ENCODE measurements at places on chromosomes 13 and 19. TPM values are rescaled to one million over a fixed set of nuclear protein-coding genes. Genes with fewer than 3 reads are reported as not detected.

The NUDT19 gene
- 7.2 TPM for total RNA-seq

GRCh38 chr13:98313922-98314292, 136.8 kb upstream of the RNF113B start:
- no peak overlapping the region for H3K4me3 ChIP-seq
- H3K36me3 ChIP-seq, result peaks cover 49% of the 10 kb centered on the region
- H3K27me3 ChIP-seq, result no peaks in the 10 kb centered on the region
- H3K27ac ChIP-seq, result no peak overlapping the region
- peaks cover 25% of the 10 kb centered on the region for H3K4me1 ChIP-seq

The SHISA7 gene
- not detected for total RNA-seq

DNA sequence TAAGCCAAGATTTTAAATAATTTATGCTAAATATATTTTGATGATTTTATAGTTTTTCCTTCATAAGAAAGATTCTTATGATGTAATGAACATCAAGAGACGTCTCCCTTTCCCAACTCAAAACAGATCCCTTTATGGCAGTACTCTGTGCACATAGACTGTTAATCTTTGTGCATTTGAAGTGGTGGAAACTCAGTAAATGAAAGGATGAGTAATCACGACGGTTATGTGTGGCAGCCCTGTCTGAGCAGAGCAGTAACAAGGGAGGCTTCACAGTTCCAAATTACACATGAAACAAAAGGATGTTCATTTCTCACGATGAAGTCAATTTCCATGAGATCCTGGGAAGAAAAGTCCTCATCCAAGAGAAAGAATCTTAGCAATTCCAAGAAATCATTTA, 498.1 kb downstream of the KLF5 start:
- no peaks in the 10 kb centered on the region for H3K4me1 ChIP-seq
- H3K27ac ChIP-seq, result no peak overlapping the region
- DNase-seq, result no peak
- H3K27me3 ChIP-seq, result no peaks in the 10 kb centered on the region
- H3K36me3 ChIP-seq, result no peaks in the 10 kb centered on the region
- H3K4me3 ChIP-seq, result no peak overlapping the region

The FLT3LG gene
- total RNA-seq, result 1.2 TPM

The GPC5 gene
- total RNA-seq, result 0.54 TPM

The ZFP14 gene
- total RNA-seq, result 8.2 TPM

DNA sequence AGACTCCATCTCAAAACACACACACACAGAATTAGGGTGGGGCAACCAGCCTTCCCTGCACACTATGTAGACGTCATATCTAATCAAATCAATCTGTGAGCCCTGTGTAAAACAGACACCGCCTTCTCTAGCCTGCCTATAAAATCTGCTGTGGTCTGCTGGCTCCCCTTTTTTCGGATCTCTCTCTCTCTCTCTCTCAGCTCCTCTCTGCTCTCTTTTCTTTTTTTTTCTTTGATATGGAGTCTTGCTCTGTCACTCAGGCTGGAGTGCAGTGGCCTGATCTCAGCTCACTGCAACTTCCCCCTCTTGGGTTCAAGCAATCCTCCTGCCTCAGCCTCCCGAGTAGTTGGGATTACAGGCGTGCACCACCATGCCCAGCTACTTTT, 11.8 kb upstream of the CD70 start:
- H3K27me3 ChIP-seq, result no peaks in the 10 kb centered on the region
- H3K4me1 ChIP-seq, result no peaks in the 10 kb centered on the region
- H3K36me3 ChIP-seq, result no peaks in the 10 kb centered on the region
- no peak overlapping the region for H3K27ac ChIP-seq
- H3K4me3 ChIP-seq, result no peak overlapping the region

DNA sequence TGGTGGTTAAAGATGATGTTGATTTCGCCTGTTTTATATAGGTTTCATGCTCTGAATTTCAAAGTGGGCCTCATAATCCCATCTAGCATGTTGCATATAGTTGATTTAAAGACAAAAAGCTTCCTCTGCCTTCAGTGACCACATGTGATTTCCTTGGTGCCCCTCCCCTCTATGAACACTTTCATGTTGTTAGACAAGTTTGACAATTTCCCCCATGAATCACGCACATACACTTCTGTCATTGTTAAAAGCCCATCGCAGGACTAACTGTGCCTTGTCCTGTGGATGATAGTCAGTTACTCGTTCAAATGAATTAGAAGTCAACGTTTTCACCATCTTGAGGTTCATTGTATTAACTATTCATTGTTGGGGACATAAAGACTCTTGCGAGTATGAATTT, 6.7 kb downstream of the TNFSF11 start:
- H3K36me3 ChIP-seq, result no peaks in the 10 kb centered on the region
- peaks cover 16% of the 10 kb centered on the region for H3K27me3 ChIP-seq
- no peak overlapping the region for H3K4me3 ChIP-seq
- H3K27ac ChIP-seq, result no peak overlapping the region
- no peaks in the 10 kb centered on the region for H3K4me1 ChIP-seq
- DNase-seq, result no peak

The MAP2K7 gene
- total RNA-seq, result 39.6 TPM

The CALM3 gene
- total RNA-seq, result 610 TPM

- H3K27me3 ChIP-seq, result peaks cover 94% of the 10 kb centered on the region
- peaks cover 6% of the 10 kb centered on the region for H3K4me1 ChIP-seq
- peak; percentile 70 for DNase-seq
These were observed 145.1 kb upstream of the ZNF536 start for GRCh38 chr19:30227012-30227621.

DNA sequence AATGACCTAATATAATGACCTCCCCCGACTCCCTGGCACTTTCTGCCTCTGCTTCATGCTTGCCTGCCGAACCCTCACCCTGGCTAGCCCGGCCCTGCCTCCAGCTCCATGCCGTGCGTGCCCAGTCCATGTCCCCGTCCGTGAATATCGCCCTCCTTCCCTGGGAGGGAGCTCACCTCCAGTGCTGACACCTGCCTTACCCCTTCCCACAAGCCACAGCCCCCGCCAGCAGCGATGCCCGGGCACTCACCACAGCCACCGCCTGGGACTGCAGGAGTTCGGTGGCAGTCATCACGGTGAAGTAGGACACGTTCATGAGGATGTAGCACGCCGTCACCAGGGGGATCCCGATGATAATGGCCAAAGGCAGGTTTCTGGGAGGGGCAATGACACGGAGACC, 10.0 kb downstream of the SLC7A9 start:
- DNase-seq, result no peak
- no peak overlapping the region for H3K27ac ChIP-seq
- H3K36me3 ChIP-seq, result no peaks in the 10 kb centered on the region
- no peaks in the 10 kb centered on the region for H3K27me3 ChIP-seq

The RNASEH2B gene
- 23.4 TPM for total RNA-seq

The NLRP11 gene
- total RNA-seq, result not detected

- no peaks in the 10 kb centered on the region for H3K27me3 ChIP-seq
- no peak overlapping the region for H3K27ac ChIP-seq
- no peak for DNase-seq
- H3K4me1 ChIP-seq, result no peaks in the 10 kb centered on the region
- H3K36me3 ChIP-seq, result no peaks in the 10 kb centered on the region
These were observed 565.9 kb upstream of the SPRY2 start for GRCh38 chr13:80906860-80907259.

- no peaks in the 10 kb centered on the region for H3K4me1 ChIP-seq
- H3K4me3 ChIP-seq, result no peak overlapping the region
- no peak for DNase-seq
- no peak overlapping the region for H3K27ac ChIP-seq
- no peaks in the 10 kb centered on the region for H3K27me3 ChIP-seq
- H3K36me3 ChIP-seq, result no peaks in the 10 kb centered on the region
These were observed 3.7 kb upstream of the ZNRF4 start for GRCh38 chr19:5451494-5451893.

- DNase-seq, result no peak
- no peaks in the 10 kb centered on the region for H3K36me3 ChIP-seq
- H3K27me3 ChIP-seq, result no peaks in the 10 kb centered on the region
- no peak overlapping the region for H3K4me3 ChIP-seq
- H3K4me1 ChIP-seq, result no peaks in the 10 kb centered on the region
These were observed 25.6 kb downstream of the F2RL3 start for GRCh38 chr19:16914421-16914820.

GRCh38 chr19:7697721-7698287, 4.1 kb downstream of the FCER2 start:
- H3K36me3 ChIP-seq, result no peaks in the 10 kb centered on the region
- no peak overlapping the region for H3K27ac ChIP-seq
- DNase-seq, result no peak
- H3K27me3 ChIP-seq, result peaks cover 11% of the 10 kb centered on the region
- H3K4me3 ChIP-seq, result no peak overlapping the region

DNA sequence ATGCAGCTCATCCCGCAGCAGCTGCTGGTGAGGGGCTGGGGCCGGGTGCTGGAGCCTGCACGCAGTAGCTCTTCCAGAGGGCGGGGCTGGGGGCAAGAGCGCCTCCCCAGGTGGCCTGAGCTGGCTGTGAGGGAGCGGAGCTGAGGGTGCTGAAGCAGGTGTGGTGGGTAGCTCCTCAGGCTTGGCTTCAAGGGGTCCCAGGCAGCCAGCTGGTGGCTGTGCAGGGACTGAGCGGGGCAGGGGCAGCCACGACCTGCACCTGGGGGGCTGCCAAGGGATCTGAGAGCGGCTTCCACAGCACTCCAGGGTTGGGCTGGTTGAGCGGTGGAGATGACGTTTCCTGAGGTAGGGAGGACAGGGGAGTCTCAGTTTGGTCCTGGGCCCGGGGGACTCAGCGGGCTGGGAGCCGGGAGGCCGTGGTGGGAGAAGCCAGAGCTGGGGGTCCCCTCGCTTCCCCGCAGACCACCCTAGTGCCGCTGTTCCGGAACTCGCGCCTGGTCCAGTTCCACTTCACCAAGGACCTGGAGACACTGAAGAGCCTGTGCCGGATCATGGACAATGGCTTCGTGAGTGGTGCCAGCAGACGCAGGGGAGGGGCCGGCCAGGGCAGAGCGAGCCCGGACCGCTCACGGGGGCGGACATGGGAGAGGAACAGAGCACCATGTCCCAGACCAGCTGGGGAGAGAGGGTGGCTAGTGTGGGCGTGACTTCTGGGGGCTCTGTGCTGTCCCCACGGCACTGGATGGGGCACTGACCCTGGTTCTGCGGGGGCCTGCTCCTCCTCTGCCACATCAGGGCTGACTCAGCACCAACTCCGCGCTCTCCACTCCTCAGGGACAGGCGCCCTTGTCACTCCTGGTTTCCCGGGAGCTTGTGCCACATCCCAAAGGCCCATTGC, 7.4 kb downstream of the PTOV1 start:
- no peak overlapping the region for H3K4me3 ChIP-seq
- peak; percentile 64 for DNase-seq
- H3K4me1 ChIP-seq, result no peaks in the 10 kb centered on the region
- H3K27me3 ChIP-seq, result no peaks in the 10 kb centered on the region

GRCh38 chr19:16338470-16339360, 14.1 kb downstream of the KLF2 start:
- H3K27ac ChIP-seq, result no peak overlapping the region
- no peaks in the 10 kb centered on the region for H3K27me3 ChIP-seq
- H3K4me1 ChIP-seq, result no peaks in the 10 kb centered on the region
- no peak overlapping the region for H3K4me3 ChIP-seq

GRCh38 chr13:100913143-100913542, 238.5 kb upstream of the TMTC4 start:
- H3K27me3 ChIP-seq, result no peaks in the 10 kb centered on the region
- no peak overlapping the region for H3K4me3 ChIP-seq
- no peak for DNase-seq
- H3K27ac ChIP-seq, result no peak overlapping the region
- H3K4me1 ChIP-seq, result no peaks in the 10 kb centered on the region

DNA sequence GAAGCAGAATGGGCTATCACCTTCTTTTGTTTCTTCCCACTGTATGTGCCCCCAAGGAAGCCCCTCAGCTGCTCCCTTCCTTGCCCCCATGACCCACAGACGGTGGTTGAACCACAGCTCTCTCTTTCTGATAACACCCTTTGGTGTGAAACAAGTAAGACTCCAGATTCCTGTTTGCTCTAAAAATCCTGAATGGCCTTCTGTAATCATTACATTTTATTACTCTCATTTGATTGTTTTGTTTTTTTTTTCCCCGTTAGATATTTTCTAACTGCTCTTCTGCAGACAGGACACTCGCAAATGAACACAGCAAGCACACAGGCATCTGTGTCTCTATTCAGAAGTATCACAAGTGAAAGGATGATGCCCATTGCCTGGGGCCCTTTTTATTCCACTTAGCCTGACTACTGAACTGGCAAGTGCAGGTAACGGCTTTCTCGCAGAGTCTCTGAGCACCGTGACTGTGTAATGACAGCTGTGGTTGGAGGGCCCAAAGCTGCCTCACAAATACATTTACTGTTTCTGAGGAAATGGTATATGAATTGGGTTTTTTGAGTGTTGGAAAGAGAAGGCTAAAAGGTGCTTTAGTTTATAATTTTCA, 59.3 kb downstream of the OXGR1 start:
- no peak overlapping the region for H3K27ac ChIP-seq
- no peaks in the 10 kb centered on the region for H3K36me3 ChIP-seq
- peaks cover 7% of the 10 kb centered on the region for H3K4me1 ChIP-seq
- peaks cover 100% of the 10 kb centered on the region for H3K27me3 ChIP-seq
- no peak for DNase-seq

DNA sequence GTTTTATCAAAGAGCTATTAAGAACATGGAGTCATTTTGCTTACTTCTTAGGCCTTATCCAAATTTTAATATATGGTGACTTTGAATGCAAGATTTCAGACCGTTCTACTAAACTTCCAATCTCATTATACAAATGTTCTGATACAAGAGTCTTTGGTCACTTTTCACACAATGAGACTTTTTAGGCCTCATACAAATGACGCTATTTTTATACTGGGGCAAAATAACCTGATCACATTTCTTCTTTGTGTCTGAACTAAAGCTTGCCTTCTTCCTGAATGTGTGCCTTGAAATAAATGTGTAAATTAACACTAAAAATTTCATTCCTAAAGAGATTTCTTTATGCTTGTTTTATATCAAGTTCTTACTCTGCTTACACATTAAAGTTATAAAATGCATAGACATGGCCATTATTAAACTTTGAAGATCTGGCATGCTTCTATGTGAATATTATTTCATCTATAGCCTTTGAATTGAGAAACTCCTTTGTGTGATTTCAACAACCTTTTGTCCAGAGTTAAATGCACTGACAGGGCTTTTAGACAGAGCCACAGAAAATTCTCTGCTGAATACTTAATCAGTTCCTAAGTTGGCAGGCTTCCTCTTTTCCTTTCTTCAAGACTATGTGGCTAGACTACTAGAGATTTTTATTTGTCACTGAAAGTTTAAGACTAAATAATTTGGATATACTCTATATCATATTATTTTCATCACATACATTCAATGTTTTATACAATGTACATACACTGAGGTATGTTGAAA, 86.1 kb downstream of the EDNRB start:
- H3K27ac ChIP-seq, result peak overlapping the region; percentile 98
- H3K4me1 ChIP-seq, result no peaks in the 10 kb centered on the region

The NLRP4 gene
- total RNA-seq, result not detected

The BST2 gene
- 147 TPM for total RNA-seq

- peak; percentile 43 for DNase-seq
- H3K27me3 ChIP-seq, result no peaks in the 10 kb centered on the region
- H3K4me1 ChIP-seq, result no peaks in the 10 kb centered on the region
- H3K4me3 ChIP-seq, result no peak overlapping the region
- no peaks in the 10 kb centered on the region for H3K36me3 ChIP-seq
These were observed 231.4 kb downstream of the UQCRFS1 start for GRCh38 chr19:28981518-28981917.

GRCh38 chr19:1762243-1763117, 9.2 kb downstream of the ONECUT3 start:
- no peak overlapping the region for H3K27ac ChIP-seq
- H3K36me3 ChIP-seq, result no peaks in the 10 kb centered on the region
- peaks cover 100% of the 10 kb centered on the region for H3K27me3 ChIP-seq
- DNase-seq, result peak; percentile 55
- H3K4me3 ChIP-seq, result no peak overlapping the region
- no peaks in the 10 kb centered on the region for H3K4me1 ChIP-seq

Measured in endodermal cell (in vitro differentiated cells).